Activated gamma-delta T cell treated with anti-CD3 and anti-CD28 coated beads, Interleukin-2, amount 50 U/mL, for 16 hours (primary cell): ENCODE measurements at places on chromosomes 5 and 9.

GRCh38 chr5:108271127-108271526 is 110.8 kb downstream of the FBXL17 start:
- no peak for DNase-seq

DNA sequence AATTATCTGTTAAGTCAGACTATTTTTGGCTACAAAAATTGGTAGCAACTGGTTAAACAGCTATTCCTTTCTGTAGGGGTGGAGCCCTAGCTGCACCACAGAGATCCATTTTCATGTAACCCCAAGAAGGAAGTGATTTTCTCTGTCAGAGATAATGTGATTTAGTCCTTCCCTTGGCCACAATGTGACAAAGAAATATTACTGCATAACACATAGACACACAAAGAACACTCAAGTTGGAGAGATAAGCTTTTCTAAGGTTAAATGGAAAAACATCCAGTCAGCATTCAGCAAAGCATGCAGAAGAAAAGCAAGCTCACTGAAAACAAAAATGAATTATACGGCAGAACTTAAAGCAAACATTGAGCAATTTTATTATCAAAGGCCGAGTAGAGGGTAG is 227.8 kb upstream of the CDH9 start:
- DNase-seq, result no peak

DNA sequence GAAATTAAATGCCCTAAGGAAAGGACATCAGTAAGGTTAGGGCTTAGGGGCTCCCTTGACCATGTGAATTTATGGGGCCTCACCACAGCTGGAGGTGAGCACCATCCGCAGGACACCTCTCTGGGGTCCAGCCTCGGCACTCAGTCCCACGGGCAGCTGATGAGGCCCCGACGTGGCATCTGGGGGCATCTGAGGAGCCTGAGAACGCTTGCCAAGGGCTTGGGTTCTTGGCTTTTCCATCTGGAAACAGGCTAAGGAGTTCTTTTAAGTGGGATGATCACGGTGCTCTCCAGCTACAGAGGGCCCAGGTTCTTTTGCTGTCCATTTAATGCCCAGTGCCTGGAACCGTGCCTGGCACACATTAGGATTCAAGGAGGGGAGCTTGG is 3.6 kb downstream of the NKX2-5 start:
- DNase-seq, result no peak

DNA sequence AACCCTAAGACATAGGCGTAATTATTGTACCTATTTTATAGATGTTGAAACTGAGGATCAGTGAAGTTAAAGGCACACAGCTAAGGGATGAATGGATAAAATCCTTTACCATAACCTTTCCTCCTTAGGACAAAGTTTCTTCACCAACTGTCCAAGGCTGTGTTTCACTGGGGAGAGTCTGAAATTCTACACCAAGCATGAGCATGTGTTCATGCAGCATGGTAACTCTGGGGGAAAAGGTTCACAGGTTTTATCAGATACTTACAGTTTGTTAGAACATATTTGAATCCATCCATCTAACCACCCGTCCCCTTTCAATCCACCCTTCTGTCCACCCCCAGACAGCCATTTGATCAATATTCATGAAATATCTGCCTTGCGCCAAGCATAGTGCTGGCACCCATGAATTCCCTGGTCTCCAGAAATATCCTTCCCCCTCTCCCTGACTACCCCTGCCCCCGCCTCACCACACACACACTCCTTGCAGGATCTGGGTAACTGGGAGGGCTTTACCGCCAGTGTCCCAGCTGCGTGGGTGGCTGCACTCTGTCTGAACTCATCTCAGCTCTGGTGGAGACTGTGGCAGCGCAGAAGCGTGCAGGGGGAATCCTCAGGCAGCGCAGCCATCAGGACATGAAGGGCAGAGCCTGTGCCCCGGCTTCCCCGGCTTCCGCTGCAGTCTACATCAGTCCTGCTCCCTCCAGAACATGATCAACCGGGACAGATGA is 6.3 kb upstream of the KCNIP1 start:
- DNase-seq, result no peak

GRCh38 chr9:77462066-77462465 is 186.1 kb downstream of the GNA14 start:
- DNase-seq, result no peak

DNA sequence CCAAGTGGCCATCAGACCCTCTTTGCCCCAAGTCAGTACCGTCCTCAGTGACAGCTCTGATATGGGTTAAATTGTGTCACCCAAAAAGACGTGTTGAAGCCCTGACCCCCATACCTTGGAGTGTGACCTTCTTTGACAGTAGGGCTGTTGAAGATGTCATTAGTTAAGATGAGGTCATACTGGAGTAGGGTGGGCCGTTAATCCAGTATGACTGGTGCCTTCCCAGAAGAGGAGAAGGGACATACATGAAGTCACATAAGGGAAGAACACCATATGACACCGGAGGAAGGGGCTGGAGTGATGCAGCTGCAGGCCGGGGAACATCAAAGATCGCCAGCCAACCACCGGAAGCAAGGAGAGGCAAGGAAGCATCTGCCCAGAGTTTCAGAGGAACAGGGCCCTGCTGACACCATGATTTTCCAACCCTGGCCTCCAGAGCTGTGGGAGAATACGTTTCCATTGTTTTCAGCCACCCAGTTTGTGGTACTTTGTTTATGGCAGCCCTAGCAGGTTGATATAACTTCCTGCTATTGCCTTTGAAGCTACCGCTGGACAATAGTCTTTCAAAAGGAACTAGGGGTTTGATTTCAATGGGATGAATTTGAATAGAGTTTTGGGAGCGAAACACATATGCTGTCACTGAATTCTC is 36.4 kb upstream of the CPEB4 start:
- no peak for DNase-seq

DNA sequence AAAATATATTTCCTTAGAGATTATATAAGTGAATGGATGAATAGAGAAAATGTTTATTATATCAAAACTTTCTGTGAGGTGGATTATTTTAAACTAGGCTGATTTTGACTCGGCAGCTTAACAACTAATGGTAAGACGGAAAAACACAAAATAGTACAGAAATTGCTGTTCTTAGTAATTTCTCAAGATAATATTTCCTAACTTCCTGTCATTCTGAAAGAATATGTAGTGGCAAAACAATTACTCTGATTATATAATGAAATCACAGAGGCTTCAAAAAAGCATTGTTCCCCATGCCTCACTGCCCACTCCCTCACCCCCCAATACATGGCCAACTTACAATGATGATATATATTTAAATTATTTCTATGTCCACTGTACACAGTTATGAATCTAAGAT is 85.4 kb downstream of the YTHDC2 start:
- DNase-seq, result no peak

GRCh38 chr5:115189866-115190265 is 20.2 kb upstream of the TRIM36 start:
- no peak for DNase-seq

- DNase-seq, result peak; percentile 98
Observed at GRCh38 chr5:181223058-181223728, at the start of gene TRIM41. Gene TRIM41, plus strand, starts transcription at chr5:181223281. Its CDS starts 719 bp downstream, at chr5:181224000.

DNA sequence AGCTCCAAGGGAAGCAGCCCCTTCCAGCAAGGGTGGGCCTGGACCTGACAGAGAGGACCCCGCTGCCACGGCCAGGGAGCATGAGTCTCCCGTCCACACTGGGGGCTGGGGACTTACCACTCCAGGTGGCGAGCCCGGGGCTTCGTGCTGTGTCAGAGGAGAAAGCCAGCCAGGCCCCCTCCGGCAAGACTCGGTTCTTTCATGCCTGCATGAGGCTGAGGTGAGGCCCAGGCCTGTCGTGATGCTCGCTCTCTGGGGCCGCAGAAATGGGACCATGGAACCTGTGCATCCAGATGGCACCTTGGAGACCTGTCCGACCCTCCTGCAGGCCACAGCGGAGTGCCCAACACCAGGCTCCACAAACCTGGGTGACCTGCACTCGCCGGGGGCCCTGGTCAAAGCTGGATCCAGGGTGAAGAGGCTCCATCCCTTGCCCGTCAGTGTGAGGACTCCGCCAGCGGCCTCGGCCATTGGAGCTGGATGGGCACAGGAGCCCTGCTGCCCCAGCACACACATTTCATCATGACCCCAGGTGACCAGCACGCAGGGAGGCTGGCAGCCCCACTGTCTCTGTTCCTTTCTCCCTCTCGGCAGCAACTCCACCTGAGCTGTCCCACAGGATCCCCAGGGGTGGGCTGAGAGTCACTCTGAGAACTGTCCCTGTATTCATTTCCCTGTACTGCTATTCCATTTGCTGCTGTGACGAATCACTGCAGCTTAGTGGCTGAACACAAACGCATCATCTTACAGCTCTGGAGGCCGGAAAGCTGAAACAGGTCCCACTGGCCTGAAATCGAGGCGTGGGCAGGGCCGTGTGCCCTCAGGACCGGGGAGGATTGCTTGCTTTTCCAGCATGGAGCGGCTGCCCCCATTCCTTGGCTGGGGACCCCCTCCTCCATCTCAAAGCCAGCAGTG is 24.4 kb downstream of the SLC6A18 start:
- no peak for DNase-seq

GRCh38 chr5:103358305-103358995 is 99.9 kb downstream of the MACIR start:
- no peak for DNase-seq

DNA sequence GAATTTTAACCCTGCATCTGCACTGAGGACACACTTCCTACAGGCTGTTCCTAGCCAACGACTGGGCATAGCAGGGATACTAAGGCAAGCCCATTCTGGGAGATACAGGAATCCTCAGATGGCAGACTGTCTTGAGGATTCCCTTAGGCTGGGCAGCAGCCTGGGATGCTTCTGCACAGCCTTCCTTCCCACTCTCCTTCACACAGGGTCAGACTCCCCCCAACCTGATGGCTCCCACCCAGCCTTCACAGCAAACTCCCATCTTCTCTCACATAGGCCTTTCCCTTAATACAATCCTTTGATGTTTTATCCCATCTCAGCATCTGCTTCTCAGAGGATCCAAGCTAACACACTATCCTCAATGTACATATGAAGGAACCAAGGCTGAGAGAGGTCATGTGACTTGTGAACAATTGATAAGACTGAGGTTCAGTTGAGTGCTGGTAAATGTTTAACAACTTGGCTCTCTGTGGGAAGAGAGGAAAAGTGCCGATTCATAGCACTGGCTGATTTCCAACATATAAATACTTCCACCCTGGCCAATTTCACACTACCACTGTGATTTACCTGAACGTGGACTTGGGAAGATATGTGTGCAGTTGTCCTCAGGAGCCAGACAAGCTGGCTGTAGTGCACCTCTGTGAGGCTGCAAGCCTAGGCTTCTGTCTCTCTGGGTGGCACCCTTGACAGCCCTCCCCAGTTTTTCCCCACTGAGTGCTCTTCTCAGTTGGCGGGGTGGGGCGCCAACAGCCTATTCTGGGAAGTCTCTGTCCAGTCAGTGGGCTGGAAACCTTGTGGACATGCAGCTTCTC is 120.2 kb upstream of the TRIM32 start:
- no peak for DNase-seq

- no peak for DNase-seq
Observed at GRCh38 chr5:111627862-111628261, 115.5 kb upstream of the STARD4 start.

GRCh38 chr5:159913501-159913900 is 2.8 kb upstream of the ADRA1B start:
- no peak for DNase-seq

GRCh38 chr5:96076451-96076850 is 114.8 kb upstream of the ELL2 start:
- no peak for DNase-seq

- no peak for DNase-seq
Observed at GRCh38 chr5:33161421-33161820, 279.3 kb upstream of the TARS1 start.

DNA sequence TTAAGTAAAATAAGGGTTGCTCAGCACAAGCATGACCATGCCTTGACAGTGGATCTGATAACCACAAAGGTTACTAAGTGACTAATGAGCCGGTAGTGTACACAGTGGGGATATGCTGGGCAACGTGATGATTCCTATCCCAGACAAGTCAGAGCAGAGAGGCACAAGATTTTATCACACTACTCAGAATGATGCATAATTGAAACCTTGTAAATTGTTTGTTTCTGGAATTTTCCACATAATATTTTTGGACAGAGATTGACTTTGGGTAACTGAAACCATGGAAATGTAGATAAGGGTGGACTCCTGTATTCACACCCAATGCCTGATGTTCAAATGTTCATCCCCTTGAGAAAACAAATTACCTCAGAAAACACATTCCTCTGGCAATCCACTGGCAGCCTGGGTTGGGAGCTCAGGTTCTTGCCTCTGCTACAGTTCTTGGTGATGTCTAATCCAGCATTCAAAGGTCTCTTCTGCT is 16.2 kb upstream of the ERAP1 start:
- DNase-seq, result no peak

DNA sequence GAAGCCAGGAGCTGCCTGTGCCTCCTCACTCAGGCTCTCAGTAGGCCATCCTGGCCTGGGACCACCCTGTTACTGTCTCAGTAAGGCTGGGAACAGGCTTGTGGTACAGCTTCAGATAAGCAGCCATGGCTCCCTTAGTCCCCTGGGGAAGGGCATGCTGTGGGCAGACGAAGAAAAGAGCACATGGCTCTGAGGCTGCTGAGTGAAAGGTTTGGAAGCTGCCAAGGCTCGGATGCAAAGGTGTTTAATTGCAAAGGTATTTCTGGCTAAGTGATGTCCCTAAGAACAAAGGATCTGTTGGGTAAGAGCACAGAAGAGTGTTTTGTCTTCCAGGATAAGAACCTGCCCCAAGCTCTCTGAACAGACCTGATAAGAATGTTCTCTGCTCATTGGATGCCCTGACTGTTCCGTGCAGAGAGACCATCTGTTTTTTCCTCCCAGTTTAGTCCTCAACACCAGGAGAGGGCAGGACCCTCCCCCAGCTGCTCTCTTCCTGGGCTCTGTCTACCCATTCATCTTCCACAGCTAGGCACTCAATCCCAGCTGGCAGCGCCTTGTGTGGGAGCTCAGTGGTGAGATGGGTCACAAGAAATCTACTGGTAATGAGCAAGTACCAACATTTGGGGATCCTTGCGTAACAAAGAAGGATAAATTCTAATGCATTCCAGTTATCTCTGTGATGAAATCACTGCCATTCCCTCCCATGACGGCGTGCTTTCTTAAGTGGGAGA is 17.7 kb downstream of the ANGPTL2 start:
- DNase-seq, result no peak

- no peak for DNase-seq
Observed at GRCh38 chr5:132557478-132558172, 848 bp downstream of the RAD50 start.

DNA sequence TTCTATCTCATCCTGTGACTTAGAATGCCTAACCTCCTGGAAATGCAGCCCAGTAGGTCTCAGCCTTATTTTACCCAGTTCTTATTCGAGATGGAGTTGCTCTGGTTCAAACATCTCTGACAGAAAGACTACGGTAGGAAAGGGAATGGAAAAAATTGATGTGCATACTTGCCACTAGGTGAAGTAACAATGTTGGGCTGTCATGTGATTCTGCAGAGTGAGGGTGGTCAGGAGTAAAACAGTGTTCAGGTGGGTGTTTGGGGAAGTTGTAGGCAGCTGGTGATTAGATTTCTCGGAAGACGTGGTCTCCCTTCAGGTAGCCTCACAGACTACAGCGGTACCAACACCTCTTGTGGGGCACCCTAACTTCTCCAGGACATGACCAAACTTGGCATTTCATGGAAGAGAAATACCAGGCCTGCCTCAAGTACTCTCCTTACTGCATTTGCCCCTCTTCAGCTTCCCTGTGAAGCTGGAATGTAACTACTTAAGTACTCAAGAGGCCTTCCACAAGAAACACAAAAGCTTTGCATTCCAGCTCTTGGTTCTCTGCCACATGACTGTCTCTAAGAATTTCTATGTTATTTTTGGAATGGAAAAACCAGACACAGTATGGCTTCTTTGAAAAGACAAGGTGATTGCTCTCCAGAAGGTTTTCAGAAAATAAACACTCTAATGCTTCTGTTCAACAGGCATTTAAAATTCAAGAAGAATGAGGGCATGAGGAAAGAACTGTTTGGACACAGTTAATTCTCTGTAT is 17.4 kb upstream of the ENTREP1 start:
- no peak for DNase-seq

- DNase-seq, result no peak
Observed at GRCh38 chr5:124922255-124922975, 176.0 kb upstream of the ZNF608 start.
